Kidney glomerular epithelial cell (primary cell): ENCODE measurements at places on chromosomes 5 and 9.
A peak's percentile ranks its signal among the peaks of the same experiment; 100 is the strongest.

GRCh38 chr9:113599646-113600022, 136.1 kb downstream of the RGS3 start:
- DNase-seq, result no peak

DNA sequence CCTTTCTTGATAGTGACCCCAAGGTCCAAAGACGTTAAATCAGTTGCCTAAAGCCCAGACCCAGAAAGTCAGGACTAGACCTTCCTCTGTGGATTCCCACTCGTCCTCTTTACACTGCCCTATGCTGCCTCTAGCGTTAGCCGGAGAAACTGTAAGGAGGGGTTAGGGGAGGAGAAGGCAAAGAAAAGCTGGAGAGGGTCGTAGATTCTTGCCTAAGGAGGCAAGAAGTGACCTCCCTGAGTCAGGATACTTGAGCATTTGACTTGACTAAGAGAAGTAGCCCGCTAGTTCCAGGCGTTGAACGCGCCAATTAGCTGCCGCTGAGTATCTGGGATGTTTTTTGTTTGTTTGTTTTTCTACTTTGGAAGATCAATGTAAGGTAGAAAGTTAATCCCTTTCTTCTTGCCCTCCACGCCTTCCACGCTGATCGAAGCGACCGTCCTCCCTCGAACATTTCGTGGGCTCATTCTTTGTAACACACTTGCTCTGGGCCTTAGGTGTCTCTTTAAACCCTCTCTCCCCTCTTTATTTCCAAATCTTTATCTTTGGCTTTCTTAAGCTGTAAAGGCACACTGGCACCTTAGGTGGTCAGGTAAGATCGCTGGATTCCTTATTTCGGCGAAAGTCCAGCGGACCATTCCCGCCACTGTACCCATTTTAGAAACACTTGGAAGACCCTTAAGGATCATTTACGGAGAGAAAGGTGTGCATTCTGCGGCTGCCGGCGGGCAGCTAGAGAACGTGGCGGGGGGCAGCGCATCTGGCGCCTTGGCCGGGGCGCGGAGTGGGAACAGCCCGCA, 5.1 kb upstream of the RGMB start:
- DNase-seq, result peak; percentile 31

- DNase-seq, result no peak
These were observed 25.0 kb upstream of the CCNH start for GRCh38 chr5:87437724-87438123.

DNA sequence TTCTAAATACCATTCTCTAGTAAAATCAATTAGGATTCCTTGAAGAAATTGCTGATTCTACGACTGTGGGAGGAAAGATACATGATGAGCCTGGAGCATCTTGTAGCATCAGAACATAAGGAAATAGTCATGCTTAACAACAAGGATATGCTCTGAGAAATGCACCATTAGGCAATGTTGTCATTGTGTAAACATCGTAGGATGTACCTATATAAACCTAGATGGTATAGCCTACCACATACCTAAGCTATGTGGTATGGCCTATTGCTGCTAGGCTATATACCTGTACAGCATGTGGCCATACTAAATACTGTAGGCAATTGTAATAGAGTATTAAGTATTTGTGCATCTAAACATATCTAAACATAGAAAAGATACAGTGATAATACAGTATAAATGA, 77.4 kb upstream of the VCAN start:
- DNase-seq, result no peak

DNA sequence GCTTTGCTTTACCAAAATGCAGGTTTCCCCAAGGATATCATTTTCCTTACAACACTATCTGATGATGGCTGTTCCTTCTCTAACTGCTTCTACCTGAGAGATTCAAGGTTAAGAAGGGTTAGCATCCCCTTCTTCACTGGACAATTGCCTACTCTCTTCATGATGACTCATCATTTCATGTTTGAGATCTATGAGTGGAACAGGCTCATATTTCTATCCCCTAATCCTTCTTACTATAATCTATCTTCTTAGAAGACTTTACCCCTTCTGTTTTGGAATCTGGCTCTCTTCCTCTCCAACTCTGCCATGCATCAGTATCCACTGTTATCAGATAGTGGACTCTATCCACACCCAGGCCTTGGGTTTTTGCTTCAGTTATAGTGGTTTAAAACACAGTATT, 54.3 kb downstream of the NR3C1 start:
- DNase-seq, result no peak

DNA sequence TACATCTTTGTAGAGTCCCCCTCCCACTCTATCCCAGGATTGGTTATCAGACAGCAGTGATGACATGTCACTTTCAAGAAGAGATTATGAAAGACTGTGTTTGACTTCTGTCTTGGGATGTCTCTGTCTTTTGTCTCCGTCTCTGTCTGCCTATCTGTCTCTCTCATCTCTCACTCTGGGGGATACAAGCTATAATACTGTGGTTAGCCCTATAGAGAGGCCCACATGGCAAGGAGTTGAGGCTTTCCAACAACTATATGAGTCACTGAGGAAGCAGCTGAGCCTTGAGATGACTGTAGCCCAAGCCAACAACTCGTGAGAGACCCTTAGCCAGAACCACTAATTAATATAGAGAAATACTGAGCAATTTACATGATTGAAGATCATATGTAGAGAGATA, 284.8 kb downstream of the PDE4D start:
- DNase-seq, result no peak

GRCh38 chr9:111644195-111644772, 13.2 kb downstream of the DNAJC25 start:
- no peak for DNase-seq

DNA sequence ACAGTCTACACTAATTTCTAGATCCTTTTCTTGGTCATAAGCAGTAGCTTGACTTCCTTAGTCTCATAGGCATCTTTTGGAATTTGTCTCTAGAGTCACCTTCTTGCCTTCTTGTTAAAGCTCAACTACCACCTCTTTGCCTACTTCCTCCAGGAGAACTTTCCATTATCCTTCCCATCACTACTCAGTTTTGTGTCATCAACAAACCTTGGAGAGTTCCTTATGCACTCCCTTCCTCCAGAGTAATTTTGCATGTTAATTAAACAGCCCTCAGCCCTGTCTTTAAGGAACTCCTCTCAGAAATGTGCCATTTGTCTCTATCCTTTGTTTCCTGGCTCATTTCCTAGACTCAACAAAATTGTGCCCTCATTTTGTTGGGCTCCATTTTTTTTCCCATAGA, 4.2 kb upstream of the EPB41L4B start:
- no peak for DNase-seq
